Esophagus squamous epithelium (tissue), 5 donors: ENCODE measurements at places on chromosomes 6 and 20.

DNA sequence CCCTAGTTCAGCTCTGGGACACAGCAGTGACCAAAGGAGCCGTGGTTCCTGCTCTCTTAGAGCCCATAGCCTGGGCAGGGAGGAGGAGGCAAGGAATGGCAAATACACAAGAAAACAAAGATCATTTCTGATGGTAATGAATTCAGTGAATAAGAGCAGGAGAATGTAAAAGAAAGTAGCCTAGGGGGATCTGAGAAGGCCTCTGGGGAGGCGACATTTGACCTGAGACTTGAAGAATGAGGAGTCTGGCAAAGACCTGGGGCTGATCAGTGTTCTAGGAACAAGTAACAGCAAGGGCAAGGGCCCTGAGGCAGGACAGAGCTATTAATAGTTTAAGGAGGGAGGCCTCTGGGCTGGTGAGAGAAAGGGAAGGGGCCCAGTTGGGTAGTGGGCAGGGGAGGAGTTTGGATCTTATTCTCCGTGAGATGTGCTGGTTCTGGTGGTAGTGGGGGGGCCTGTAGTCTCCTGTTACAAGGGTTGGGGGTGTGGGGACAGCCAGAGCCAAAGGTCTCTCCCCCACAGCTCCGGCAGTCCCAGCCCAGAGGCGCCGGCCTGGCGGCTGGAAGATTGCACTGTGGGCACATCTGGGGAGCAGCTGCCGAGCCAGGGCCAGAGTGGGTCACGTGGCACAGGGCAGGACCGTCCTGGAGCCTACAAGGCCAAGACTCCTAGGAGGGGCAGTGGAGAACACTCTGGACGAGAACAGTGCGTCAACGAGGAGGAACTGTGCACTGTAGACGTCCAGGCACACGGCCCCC is 9.3 kb upstream of the ID1 start:
- no peak for DNase-seq

DNA sequence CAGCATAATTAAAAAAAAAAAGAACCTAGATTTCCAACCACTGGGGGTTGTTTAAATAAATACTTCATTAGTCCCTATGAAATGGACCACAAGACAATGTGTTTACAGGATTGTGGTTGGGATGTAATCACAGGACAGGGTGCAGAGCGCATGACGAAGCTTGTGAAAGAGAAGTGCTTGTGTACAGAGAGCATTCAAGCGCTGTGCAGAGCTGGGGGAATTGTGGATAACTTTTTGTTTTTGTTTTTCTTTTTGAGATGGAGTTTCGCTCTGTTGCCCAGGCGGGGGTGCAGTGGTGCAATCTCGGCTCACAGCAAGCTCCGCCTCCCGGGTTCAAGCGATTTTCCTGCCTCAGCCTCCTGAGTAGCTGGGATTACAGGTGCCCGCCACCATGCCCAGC is 22.3 kb downstream of the LAMA5 start:
- no peak for DNase-seq

- no peak for DNase-seq
These were observed 43.0 kb downstream of the MRS2 start for GRCh38 chr6:24445704-24446103.

DNA sequence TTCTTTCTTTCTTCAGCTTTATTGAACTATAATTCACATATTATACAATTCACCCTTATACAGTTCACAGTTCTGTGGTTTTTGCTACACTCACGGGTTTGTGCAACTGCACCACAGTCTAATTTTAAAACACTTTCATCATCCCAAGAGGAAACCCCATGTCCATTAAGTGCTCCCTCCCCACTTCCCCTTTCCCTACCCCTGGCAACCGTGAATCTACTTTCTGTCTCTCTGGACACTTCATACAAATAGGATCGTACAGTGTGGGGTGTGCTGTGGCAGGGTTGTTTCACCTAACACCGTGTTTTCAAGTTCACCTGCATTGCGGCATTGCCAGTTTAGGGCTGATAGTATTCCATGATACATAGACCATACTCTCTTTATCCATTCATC is 118.8 kb downstream of the PHACTR3 start:
- no peak for DNase-seq

- no peak for DNase-seq
These were observed 245.1 kb downstream of the FOXA2 start for GRCh38 chr20:22339091-22339881.

GRCh38 chr6:158706369-158706982 is 56.6 kb downstream of the SYTL3 start:
- no peak for DNase-seq
